ENCODE measurements at places on chromosomes 7 and 10.

DNA sequence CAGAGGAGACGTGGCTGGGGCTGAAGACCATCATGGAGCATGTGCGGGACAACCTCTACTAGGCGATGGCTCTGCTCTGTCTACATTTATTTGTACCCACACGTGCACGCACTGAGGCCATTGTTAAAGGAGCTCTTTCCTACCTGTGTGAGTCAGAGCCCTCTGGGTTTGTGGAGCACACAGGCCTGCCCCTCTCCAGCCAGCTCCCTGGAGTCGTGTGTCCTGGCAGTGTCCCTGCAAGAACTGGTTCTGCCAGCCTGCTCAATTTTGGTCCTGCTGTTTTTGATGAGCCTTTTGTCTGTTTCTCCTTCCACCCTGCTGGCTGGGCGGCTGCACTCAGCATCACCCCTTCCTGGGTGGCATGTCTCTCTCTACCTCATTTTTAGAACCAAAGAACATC is 22.0 kb upstream of the CPA5 start:
- no peak for DNase-seq

- no peak for DNase-seq
Measured at GRCh38 chr7:159141660-159142059, 3.0 kb downstream of the VIPR2 start.

DNA sequence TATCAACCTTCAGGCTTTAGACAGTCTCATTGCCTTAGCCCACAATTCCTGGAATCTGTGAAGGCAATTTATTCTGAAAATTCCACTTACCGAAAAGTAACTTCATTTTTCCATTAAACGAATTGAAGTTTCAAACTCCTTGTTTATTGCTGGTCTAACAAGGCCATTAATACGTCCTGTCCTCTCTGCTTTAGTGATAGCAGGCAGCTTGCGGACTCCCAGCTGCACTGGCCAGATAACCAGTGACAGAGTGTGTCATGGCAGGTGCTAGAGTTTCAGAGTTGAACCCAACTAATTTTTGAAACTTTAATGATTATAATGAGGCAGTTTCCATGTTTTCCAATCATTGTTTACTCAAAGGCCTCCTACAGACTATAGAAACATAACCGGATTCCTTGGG is 31.1 kb downstream of the LOXL4 start:
- DNase-seq = no peak

DNA sequence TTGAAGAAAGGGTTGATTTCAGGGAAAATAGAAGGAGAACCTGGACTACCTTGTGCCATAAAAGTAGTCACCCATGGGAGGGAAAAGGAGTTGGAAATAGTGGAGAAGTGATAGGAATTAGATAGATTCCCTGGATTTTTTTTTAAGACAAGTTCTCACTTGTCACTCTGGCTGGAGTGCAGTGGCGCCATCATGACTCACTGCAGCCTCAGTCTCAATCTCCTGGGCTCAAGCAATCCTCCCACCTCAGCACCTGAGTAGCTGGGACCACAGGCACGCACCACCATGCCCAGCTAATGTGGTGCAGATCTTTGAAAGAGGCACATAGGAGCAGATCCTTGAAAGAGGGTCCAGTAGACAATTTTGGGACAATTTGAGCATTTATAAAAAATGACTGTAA is 9.5 kb upstream of the BLNK start:
- DNase-seq = no peak

GRCh38 chr10:50417486-50417885 is 166.2 kb upstream of the ASAH2 start:
- DNase-seq = no peak

- DNase-seq = peak; percentile 95
Measured at GRCh38 chr10:72764151-72764550, 72.2 kb downstream of the MCU start.

- no peak for DNase-seq
Measured at GRCh38 chr10:78933828-78934531, 134.8 kb upstream of the ZMIZ1 start.

- DNase-seq = no peak
Measured at GRCh38 chr7:22640269-22640668, 86.7 kb upstream of the IL6 start.

DNA sequence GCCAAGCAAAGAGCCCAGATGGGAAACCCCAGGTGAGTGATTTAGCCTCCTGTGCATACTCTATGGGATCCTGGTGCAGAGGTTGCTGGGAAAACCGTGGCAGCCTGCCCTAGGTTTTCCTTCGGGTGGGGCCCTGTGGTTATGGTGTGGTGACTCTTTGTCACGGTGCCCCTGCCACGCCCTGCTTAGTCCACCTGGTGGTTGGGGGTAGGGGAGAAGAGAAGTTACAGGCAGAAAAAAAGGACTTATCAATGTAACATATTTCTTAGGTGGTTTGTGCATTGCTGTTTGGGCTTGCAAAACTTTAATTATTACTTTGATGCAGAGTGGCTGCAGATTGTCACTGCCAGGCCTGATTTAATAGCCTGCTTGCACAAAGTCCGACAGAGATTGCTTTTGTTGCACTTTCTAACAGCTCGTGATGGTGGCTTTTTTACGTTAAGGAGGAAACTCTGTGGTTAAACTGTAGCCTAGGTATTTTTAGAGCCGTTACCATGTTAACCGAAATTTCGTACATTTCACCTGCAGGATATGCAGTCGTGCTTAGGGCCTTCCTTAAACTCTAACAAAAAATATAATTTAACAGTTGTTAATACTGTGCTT is 197.4 kb downstream of the RNLS start:
- no peak for DNase-seq

DNA sequence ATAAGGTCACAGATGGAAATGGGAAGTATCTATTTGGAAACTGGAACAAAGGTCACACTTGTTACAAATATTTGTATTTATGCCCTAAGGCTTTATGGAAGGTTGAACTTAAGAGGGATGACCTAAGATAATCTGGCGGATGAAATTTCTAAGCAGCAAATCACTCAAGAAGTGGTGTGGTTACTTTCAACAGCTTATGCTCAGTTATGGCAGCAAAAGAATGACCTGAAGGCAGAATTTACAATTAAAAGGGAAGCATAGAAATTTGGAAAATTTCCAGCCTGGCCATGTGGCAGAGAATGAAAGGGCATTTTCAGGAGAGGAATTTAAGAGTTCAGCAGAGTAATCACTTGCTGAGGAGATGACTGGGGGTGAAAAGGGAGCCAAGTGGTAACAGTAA is 95.8 kb upstream of the TNS3 start:
- peak; percentile 46 for DNase-seq

DNA sequence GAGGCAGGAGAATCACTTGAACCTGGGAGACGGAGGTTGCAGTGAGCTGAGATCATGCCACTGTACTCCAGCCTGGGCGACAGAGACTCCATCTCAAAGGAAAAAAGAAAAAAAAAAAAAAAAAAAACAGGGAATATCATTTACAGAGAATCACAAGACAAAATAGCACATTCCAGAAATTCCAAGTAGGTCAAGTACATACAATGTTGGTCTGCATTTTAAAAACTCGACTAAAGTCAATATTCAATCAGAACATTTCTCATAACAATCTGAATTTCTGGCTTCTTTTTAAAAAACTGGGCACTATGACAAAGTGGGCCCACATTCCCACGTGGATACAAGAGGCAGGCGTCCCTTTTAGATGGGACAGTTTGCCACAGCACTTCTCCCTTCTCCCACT is 12.8 kb downstream of the ZC3HAV1L start:
- no peak for DNase-seq

GRCh38 chr10:63887023-63887589 is 365.9 kb downstream of the REEP3 start:
- no peak for DNase-seq

DNA sequence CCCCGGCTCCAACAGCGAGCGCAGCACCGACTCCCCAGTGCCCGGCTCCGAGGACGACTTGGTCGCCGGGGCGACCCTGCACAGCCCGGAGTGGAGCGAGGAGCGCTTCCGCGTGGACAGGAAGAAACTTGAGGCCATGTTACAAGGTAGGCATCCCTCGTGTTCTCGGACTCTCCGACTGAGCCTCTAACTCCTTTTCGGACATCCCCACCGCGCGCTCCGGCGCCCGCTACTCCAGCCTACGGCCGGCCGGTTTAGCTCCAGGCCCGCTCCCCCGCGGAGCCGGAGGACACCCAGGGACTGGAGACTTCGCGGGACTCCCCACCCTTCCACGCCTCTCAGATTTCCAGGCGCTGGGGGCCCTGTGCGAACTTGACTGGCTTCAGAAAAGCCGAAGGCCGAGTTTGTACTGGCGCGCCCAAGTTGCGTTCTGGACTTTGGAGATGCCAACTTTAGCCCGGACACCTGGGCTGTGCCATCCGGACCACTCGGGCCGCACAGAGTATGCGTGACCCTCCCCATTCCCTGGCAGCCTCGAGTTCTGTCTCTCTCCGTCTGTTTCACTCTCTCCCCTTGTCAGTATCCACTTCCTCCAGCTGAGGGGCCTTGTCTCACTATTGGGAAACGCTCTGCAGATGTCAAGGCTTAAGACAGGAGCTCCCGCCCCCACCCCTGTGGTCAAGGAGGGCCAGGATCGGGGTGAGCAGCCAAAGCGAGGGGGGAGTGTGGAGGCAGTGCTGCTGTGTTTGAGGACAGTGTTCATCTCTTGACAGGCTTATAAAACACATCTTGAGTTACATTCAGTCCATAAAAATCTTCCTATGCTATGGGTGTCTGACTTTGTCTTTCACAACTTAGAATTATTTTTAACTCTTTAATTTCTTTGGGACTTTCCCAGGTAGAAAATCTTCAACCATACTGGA is 777 bp downstream of the BICC1 start:
- peak; percentile 21 for DNase-seq

- DNase-seq = no peak
Measured at GRCh38 chr7:125563964-125564529, 634.4 kb upstream of the POT1 start.

DNA sequence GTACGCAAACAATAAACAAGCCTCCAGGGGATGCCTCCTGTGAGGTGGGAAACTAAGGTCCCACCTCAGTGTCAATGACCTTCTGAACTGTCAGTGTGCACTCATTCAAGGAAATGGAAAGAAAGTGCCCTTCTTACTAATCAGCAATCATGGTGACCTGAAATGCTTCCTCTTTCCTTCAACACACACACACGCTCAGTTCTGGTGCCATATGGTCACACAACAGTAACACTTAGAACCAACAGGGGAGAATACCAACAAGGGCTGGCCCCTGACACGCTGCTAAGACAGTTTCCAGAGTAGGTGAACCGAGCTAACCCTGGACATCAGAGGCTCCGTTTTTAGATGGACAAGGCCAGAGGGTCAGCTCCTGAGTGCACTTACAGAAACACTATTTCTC is 42.1 kb upstream of the EFCAB10 start:
- DNase-seq = no peak

GRCh38 chr7:79531116-79531515 is 77.6 kb upstream of the MAGI2 start:
- no peak for DNase-seq

GRCh38 chr10:81177651-81178244 is 640.0 kb downstream of the SH2D4B start:
- DNase-seq = no peak

DNA sequence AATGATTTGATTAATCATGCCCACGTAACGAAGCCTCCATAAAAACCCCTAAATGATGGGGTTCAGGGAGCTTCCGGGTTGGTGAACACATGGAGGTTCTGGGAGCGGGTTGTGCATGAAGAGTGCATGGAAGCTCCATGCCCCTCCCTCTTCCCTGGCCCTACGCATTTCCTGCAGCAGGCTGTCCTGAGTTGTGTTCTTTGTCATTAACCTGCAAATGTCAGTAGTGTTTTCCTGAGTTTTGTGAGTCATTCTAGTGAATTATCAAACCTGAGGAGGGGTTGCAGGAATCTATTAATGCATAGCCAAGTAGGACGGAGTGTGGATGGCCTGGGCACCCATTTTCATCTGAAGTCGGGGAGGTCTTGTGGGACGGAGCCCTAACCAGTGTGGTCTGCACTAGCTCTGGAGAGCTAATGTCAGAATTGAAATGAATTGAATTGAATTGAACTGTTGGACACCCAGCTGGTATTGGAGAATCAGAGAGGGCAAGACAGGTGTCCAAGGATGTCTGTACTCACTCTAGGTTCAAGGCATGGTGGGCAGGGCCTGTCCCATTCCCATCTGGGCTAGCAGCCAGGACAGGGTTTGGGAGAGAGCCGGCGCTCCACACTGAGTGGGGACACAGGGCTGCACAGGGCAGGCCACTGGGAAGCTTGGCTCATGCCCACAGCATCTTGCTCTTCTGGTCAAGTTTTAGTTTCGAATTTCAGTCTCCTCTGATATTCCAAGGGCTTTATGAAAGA is 22.3 kb upstream of the ARHGAP22 start:
- no peak for DNase-seq

DNA sequence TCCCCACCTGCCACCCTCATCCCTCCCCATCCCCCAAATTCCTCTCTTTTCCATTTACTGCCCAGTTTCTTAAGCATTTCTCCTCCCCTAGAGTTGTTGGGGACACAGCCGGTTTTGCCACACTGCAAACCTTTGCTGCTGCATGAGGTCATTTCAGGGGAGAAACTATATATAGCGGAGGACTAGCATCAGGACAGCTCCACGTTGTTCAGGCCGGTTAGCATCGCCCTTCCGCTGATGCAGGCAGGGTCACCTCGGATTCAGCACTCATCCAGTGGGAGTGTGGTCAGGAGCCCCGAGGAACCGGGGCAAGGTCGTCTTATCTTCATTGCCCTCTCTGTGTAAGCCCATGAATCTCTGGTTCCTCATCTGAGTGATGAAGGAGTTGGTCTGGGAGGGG is 15.6 kb downstream of the UBTD1 start:
- DNase-seq = no peak

All from NCI-H226 (cell line).